ENCODE measurements at places on chromosomes 13 and 19.
A peak's percentile ranks its signal among the peaks of the same experiment; 100 is the strongest.

DNA sequence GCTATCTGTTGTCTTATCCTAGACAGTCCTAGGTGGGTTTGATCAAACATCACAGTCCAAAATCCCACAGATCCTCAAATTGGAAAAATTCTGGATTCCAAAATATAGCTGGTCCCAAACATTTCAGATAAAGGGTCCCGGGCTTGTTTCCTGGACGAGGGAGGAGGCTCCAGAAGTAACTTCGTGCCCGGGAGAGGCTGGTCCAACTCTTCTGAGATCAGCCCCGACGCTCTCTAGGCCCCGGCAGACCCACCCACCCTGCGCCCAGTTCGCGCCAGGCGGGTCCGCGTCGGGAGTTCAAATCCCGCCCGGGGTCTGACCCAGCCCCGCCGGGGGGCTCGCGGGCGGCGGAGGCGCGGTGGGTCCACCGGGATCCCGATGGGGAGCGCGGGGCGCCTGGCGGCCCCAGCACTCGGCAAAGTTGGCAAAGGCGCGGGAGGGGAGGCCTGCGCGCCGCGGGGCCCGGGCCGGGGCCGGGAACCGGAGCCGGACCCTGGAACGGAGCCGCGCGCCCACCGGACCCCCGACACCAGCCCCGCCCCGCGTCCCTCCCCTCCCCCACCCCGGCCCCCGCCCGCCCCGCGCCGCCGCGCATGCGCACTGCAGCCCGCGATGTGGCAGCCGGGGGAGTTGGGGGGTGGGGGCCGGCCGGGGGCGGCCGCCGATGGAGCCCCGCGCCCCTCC lies 513 bp downstream of the MIER2 start:
- DNase-seq: peak; percentile 23

- no peak for DNase-seq
These were observed 20.5 kb downstream of the PPP5C start for GRCh38 chr19:46367426-46367825.

DNA sequence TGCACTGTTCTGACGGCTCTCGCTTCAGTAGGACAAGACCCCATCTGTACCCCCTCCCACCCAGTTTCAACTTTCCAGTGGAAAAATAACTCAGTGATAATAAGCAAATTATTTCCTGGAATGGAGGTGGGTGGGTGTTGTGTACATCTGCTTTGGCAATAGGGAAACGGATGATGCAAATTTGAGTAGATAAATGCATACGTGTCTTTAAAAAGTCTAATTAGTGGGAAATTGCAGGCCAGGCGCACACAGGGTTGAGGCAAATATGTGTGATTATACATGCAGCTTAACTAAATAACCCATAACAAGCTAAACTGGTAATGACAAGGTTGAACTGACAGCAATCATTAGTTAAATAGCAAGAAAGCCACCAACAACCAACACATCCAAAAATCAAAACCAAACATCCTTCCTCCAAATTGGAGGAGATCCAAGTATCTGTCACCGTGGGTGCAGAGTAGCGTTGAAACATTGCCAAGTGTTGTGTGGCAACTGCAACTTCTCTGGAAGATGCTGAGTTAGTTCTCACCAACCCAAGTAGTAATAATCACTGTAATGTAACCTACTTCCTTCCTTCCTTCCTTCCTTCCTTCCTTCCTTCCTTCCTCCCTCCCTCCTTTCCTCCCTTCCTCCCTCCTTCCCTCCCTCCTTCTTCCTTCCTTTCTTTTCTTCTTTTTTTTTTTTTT lies 54.6 kb downstream of the TRPM4 start:
- DNase-seq: no peak

GRCh38 chr19:48671446-48671995 lies 1.3 kb downstream of the NTN5 start:
- no peak for DNase-seq

DNA sequence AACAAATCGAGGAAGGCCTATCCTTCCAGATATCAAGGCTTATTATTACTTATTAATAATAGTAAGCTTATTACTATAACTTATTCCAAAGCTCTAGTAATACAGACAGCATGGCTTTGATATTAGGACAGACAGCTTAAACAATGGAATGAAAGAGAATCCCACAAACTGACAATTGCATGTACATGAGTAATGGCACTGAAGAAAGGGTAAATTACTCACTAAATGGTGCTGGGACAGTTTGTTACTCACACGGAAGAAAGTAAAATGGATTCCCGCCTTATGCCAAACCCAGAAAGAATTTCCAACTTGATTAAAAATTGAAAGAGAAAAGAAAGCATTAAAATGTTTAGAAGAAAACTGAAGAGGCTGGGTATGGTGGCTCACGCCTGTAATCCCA lies 60.3 kb downstream of the MIPEP start:
- no peak for DNase-seq

DNA sequence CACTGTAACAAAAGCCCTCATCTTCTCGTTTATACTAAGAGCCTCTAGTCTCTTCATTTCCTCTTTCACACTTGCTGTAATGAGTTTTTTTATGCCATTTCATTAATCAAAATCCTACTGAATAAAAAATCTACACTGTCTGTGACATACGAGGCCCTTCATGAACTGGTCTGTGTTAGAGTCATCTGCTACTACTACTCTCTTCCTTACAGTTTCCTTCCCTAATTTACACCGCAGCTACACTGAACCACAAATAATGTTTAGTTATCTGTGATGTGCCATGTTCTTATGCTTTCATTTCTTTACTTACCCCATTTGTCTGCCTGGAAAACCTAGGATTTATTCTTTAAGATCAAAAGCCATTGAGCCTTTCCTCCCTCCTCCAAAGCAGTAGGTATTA lies 16.0 kb downstream of the UFM1 start:
- DNase-seq: no peak

DNA sequence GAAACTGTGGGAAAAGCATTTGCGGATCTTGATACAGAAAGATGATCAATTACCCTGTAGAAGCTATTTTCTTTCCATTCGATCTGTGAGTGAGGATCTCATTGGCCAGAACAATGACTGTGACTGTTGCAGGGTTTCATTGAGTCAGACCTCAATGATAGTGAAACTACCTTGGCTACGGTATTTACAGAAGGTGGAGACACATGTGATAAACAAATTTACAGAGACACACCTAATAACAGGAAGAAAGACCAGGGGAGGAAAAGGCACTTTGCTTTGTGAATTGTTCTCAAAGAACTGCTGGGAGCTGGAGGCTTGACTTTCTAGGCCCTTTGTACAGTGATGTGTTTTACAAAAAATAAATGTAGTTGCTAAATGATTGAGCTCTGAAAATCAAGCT lies 19.9 kb upstream of the ARGLU1 start:
- no peak for DNase-seq

DNA sequence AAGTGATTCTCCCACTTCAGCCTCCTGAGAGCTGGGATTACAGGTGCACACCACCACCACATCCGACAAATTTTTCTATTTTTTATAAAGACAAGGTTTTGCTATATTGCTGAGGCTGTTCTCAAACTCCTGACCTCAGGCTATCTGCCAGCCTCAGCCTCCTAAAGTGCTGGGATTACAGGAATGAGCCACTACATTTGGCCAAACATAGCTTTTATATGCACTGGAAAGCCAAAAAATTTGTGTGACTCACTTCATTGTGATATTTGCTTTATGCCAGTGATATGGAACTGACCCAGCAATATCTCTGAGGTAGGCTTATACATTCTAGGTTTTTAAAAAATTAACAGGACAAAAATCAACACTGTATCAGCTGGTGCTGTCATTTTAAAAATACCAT lies 26.8 kb upstream of the ACOD1 start:
- DNase-seq: no peak

DNA sequence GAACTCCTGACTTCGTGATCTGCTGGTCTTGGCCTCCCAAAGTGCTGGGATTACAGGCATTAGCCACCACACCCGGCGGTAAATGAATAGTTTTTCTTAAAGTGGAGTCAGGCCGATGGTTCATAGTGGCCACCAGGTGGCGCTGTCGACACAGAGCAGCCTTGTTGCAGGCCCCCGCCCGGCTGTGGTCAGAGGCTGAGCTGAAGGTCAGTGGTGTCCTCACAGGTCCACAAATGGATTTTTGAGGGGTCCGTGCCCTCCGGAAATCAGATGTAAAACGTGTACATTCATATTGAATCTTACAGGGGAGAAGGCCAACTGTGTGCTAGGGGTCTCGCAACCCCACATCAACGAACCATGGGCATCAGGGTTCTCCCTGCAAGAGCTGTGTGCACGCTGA lies 13.4 kb upstream of the WDR18 start:
- DNase-seq: no peak

GRCh38 chr19:8131517-8131916 lies 17.9 kb downstream of the FBN3 start:
- DNase-seq: no peak

- DNase-seq: no peak
These were observed 96.6 kb downstream of the TEX26 start for GRCh38 chr13:31029102-31029501.

DNA sequence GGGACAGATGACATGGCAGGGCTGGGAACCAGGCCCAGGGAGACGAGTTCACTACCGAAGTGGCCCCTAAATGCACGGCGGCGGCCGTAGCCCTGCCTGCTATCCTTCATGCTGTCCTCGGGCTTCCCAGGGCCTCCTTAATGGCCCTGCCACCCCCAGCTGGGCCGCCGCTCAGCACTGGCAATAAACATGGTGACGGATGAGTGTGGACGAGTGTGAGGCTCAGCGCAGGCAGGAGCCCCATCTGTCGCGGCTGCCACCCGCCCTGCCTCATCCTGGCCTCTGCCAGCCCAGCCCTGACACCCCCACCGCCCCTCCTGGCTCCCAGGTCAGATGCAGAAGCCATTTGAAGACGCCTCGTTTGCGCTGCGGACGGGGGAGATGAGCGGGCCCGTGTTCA lies 13.6 kb downstream of the PIN1 start:
- no peak for DNase-seq

- DNase-seq: no peak
These were observed 510.9 kb upstream of the PCDH9 start for GRCh38 chr13:67740871-67741535.

DNA sequence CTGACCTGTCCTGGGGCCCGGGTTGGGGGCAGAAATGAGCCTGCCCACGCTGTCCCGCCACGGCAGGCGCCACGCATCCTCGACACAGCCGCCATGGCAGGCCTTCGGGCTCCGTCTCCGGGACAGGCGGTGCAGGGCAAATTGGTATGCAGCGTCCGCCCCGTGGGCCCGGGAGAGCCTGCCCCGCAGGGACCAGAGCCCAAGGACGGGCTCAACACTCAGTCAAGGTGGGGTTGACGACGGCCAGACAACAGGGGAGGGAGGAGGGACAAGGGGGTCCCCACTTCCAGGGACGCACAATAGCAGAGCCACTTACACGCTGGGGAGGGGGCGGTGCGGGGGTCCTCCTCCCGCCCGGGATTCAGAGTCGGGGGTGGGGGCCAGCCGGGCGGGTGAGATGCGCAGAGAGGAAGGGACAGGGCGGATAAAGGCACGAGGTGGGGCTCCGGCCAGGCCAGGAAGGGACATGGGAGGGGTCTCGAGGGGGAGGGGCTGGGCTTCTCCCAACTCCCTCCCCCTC lies 1.2 kb downstream of the CTXN1 start:
- DNase-seq: no peak

DNA sequence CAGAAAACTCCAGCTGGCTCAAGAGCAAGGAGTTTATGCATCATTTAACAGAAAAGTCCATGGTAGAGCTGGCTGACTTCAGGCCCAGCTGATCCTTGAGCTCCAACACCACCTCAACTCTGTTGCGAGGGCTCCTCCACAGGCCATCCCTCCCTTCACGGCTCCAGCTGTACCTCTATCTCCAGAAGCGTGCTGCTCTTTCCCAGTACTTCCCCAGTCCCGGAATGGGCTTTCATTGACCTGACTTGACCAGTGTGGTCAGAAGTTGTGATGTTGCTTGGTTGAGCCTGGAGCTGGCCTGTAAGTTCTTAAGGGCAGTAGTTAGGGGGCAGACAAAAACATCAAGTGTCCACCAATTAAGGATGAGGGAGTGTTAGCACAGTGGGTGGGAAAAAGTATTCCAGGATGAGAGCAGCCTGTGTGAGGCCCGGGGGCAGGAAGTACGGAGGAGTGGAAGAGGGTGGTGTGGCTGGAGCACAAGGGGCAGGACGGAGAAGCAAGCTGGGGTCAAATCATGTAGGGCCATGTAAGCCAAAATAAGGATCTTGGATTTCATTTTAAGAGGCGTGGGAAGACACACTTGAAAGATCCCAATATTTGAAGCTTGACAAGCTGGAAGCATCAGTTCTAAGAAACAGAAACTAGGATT lies 24.0 kb downstream of the SKA3 start:
- DNase-seq: no peak

GRCh38 chr13:62014299-62014698 lies 598.6 kb upstream of the PCDH20 start:
- no peak for DNase-seq

DNA sequence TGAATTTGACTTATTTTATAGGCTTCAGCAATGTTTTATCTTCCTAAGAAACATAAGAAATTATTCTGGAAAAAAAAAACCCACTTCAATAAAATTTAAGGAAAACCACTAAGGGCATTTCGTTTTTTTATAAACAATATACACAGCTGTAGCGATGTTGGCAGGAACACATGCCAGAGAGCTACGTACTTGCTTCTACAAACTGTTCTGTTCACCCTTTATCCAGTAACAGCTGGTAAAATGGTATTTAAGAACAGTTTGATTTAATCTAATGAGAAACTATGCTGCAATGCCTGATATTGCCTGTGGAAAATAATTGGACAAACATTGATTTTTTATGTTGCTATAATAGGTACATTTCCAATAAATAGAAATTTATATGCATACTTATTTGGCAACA lies 137.2 kb upstream of the DACH1 start:
- no peak for DNase-seq

Measured in T-helper 22 cell (primary cell).